Vagina (tissue), 2 donors: ENCODE measurements at places on chromosomes 16 and 17.

DNA sequence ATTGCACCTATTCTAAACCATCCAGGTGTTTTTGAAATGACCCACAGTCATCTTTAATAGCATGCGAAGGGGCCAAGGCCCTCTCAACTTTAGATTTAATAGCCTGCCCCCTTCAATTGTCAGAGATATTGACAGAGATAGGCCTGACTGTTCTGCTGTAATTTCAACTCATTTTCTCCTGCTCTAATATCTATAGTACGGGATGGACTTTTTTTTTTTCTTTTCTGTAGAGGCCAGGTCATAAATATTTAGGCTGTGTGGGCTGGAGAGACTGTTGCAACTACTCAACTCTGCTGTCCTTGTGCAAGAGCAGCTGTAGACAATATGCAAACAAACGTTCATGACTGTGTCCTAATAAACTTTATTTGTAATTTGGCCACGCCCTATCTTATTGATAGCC is 24.7 kb upstream of the KRT20 start:
- DNase-seq = no peak

- DNase-seq = no peak
Observed at GRCh38 chr17:49000943-49001342, 3.8 kb downstream of the IGF2BP1 start.

DNA sequence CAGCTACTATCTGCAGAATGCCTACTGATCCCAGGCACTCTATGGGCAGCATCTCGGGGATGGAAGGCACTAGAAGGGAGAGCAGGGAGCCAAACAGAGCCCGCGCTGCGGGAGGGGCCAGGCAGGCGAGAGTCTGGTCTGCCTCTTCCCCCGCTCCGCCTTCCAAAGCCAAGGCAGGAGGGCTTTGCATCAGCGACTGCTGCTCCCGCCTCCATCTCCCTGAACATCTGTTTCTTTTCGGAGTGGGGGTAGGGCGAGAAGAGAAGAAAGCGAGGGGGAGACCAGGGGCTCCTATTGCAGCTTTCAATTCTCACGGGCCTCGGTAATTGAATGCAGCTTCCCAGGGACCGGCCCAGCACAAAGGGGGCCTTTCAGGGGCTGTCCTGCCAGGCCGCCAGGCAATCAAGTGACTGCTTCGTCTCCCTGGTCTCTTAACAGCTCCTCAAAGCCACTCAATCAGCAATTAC is 31.4 kb upstream of the CDC42EP4 start:
- DNase-seq = no peak

DNA sequence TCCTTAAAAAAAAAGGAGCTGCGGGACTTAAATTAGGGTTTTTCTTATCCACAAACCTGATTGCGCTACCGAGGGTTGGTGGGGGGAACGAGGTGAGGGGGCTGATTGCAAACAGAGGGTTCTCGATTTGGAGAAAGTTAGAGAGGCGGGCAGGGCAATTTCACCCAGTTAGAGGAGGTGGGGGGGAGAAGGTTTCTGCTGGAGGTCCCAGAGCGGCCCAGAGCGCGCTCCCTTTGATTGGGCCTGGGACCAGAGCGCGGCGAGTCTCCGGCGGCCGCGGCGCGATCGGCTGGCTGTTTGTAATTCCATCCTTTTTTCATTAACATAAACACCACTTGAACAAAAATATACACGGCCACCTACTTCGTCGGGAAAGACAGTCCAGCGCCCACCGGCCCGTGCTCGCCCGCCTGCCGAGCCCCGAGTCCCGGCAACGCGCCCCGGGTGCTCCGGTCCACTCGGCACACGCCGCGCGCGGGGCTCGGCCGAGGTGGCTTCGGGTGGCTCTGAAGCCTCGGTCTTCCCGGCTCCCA is 13.3 kb upstream of the FOXF1 start:
- no peak for DNase-seq

DNA sequence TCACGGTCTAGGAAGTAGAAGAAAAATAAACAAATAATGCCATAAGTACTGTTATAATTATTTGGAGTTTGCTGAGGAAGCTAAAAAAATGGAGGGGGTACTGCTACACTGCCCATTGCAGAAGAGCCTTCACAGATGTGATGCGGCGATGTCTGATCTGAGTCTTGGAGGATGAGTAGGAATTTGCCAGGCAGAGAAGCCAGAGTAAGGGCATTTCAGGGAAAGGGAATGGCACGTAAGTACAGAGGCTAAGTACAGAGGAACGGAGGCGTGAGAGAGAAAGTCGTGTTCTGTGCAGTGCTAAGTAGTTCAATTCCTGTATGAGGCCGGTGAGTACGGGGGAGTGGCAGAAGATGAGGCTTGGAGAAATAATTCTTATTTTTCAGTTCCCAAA is 741 bp upstream of the GRB2 start:
- DNase-seq = no peak

DNA sequence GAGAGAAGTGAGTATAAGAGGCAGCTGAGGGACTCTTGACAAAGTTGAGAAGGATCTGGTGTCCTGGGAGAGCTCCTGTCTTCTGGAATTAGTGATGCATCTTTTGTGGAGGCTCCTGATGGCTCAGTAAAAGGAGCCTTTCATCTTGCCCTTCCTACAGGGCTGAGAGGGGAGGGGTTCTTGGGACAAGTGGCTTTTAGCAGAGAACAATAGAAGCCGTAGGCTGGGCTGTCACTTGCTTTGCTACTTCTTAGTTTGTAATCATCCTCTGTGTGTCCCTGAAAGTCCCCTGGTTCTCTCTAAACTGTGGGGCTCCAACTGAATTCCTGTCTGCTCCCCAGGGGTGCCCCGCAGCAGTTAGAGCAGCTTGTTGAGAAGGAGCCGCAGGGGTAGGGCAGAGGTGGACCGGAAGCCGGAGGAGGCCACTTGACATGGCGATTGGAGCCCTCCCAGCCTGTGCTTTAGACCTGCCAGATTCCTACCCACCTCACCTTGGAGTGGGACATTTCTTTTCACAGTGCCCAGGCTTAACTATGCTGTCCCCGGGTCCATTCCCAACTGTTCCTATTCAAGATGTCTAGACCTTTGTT is 85.1 kb downstream of the PRKCA start:
- no peak for DNase-seq
